ENCODE measurements at places on chromosomes 6 and 20.

DNA sequence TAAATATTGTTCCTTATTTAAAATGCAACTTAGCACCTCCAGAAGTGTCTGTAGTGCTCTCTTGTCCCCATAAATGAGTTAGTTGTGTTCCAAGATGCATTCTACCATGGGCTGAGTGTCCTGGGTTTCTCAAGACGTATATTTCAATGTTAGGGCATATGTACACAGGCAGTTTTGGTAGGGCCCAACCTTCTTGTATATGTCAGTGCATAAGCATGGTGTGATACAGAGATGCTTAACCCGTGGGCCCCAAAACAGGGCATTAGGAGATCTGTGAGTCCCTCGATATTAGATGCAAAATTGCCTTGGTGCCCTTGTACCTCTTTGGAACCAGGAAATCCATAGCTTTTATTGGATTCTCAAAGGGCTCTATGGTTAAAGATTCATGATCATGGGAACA, 91.5 kb upstream of the HIVEP1 start:
- DNase-seq = no peak

- no peak for DNase-seq
Observed at GRCh38 chr6:63214816-63215215, 3.5 kb downstream of the FKBP1C start.

- no peak for DNase-seq
Observed at GRCh38 chr6:45442716-45443115, 65.0 kb upstream of the SUPT3H start.

DNA sequence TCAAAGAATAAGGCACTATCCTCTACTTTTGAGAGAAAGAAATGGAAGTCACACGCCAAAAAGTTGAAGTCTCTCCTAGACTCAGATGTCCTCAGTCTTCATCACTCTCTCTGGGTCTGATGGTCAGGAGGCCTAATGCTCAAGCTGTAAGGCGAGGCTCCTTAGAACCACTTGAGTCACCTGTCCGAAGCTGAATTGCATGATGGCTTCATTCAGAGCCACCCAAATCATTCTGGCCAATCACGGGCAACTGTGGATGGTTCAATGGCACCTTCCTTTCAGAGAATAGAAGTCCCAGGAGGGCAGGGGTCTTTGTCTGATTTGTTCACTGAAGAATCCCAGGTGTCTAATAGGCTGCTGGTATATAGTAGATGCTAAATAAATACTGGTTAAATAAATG, 69.4 kb upstream of the RNF24 start:
- DNase-seq = no peak

GRCh38 chr6:150417250-150417649, 48.4 kb downstream of the IYD start:
- DNase-seq = no peak

- DNase-seq = peak; percentile 65
Observed at GRCh38 chr20:51639206-51639832, 96.8 kb upstream of the NFATC2 start.

GRCh38 chr20:43960231-43960630, 45.6 kb downstream of the TOX2 start:
- no peak for DNase-seq

- DNase-seq = no peak
Observed at GRCh38 chr6:119449331-119450156, 100.0 kb upstream of the MAN1A1 start.

DNA sequence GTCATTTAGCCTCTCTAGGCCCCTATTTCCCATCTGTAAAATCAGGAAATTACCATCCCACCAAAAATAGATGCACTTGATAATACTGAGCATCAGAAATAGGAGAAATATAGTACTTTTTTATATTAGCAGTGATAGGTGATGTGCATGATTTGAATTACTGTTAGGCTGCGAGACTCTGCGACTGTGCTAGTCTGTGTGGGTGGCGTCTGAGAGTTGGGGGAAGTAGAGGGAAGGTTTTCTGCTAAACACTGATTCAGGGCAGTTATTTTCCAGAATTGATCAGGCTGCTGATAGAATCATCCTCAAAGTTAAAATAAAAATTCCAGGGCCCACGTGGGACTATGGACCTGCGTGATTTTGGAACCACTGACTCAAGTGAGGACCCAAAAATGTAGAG, 60.4 kb upstream of the ARMH2 start:
- no peak for DNase-seq

- DNase-seq = peak; percentile 33
Observed at GRCh38 chr20:5001174-5002076, at the start of gene SLC23A2. SLC23A2 (minus strand) TSS chr20:5001510; CDS start chr20:4932562, 68,948 bp downstream.

- DNase-seq = no peak
Observed at GRCh38 chr20:59728722-59729430, 124.5 kb downstream of the PHACTR3 start.

DNA sequence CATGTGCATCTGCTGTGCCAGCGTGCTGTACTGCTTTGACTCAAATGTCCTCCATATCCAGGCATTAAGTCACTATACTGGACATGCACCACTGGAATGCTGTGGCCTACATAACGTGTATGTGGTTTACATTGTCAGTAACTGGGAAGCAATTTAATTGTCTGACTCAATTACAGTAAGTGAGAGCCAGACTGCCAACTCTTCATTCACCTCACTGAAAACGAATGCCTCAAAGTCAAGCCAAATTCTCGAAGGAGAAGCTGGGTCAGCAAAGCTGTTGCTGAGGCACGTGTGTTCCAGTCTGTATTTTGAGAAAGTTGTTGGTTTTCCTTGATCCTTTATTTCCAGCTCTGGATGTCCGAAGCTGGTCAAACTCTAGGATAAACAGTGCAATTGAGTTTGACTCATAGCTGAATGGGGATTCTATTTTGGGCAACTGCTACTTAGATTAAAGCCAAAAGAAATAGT, 534.3 kb downstream of the COL12A1 start:
- peak; percentile 95 for DNase-seq

- no peak for DNase-seq
Observed at GRCh38 chr20:62927128-62927705, 912 bp upstream of the DIDO1 start.

DNA sequence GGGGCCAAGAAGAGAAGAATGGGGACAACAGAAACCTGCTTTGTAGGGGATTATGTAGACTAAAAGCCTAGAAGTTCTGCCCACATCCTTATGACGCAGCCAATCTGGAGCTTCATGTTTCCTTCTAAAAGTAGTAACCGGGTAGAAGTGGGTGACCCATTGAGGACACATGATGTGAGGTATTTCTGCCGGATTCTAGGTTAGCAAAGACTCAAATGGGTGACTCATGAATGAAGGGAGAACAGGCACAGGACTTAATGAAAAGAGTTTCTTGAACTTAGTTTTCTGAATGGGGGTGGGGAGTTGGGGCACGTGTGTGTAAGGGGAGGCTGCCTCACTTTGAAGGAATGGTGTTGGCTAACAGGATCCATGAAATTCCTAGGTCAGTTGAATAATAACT, 68.8 kb downstream of the CDS2 start:
- DNase-seq = peak; percentile 55

DNA sequence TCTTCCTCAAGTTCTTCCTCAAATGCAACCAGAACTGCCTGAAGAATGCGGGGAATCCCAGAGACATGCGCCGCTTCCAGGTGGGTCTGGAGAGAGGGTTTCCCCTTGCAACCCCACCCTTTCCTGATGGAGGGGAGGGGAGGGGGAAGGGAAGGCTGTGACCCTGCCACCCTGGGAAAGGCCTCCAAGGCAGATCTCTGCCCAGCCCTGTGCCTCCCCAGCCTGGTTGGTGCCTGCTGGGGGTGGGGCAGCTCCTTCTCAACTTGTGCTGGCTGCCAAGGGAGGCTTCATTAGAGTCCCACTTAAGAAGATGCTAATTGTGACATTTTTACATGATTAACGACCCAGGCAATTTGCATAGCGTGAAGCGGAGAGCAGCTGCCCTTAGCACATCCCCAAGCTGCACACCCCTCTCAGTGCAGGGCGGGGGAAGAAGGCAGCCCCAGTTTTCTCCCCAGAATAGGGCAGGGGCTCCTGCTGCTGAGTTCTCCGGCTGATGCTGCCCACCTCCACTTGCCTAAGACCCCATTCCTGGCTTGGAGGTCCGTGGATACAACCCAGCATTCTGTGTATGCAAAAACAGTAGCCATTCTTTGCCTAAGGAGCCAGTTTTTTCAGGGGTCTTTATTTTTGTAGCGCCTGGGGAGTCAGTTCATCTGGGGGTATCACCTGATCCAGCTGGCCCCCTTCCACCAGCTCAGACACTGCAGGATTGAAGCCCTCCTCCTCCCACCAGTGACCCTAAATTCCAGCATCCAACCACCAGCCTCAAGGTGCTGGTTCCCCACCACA, 51.7 kb downstream of the CPXM1 start:
- DNase-seq = no peak

- DNase-seq = peak; percentile 24
Observed at GRCh38 chr6:153031335-153031955, 28.9 kb upstream of the MTRF1L start.

GRCh38 chr6:94349227-94349626, 929.9 kb upstream of the EPHA7 start:
- DNase-seq = no peak

GRCh38 chr20:45452238-45452637, 17.3 kb upstream of the WFDC2 start:
- no peak for DNase-seq

GRCh38 chr6:163711615-163712565, 297.4 kb downstream of the QKI start:
- peak; percentile 21 for DNase-seq

- DNase-seq = no peak
Observed at GRCh38 chr6:8990075-8990474, 554.7 kb upstream of the SLC35B3 start.

DNA sequence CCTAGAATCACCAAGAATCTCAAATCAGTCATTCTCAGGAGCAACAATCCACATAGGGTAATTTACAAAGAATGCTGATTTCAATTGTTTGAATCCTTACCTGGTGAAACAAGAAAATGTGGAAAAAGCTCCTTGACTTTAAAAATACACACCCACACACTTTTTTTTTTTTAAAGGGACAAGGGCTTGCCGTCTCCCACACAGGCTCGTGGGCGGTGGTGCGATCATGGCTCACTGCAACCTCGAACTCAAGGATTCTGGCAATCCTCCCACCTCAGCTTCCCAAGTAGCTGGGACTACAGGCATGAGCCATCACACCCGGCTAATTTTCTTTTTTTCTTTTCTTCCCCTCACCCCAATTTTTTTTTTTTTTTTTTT, 30.7 kb downstream of the PARD6B start:
- DNase-seq = peak; percentile 15

DNA sequence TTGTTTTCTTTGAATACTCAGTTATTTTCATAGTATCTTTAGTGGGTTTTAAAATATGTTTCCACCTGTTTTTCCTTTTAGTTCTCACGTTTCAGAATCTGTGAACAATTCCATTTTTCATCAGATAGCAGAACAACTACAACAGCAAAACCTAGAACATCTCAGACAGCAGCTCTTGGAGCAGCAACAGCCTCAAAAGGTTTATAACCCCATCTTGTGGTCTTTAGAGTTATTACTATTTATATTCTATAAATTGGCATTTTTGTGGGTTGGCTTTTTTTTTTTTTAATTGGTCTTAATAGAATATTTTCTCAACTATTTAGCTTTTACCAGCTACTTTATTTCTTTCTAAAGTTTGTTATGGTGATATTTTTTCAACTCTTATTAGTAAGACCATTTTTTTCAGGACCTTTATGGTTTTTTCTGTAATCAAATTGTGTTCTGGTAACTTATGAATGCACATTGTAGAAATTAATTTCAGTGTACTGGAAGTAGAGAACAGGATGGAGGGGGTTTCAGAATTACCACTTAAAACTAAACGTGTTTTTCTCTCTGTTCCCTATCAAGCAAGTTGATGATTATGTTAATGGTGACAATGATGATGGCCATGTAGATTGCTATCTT, 72.2 kb downstream of the SCAF8 start:
- DNase-seq = peak; percentile 61

DNA sequence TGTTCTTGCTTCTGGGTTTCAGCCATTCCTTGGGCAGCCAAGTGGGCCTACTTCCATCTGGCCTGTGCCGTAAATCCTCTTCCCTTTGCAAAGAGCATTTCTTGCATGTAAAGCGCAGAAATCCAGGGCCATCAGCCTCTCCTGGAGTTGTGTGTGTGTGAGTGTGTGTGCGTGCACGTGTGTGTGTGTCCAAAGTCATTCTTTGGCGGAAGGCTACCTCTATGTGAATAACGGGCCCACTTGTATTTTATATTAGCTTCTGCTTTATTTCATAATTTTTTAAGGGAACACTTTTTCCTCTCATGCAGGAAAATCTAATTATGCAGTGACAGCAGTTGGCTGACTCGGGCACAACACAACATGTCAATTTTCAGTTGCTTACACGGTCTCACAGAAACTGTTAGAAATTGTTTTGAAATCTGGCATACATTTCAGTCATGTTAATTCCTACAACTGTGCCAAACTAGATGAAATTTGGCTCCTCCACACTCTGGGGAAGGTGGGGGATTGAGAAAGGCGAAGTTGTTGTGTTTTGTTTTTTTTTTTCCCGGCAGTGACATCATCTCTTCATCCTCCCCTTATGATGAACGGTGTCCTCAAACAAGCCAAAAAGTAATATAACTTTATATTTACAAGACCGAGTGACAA, 223.7 kb upstream of the TSHZ2 start:
- no peak for DNase-seq

DNA sequence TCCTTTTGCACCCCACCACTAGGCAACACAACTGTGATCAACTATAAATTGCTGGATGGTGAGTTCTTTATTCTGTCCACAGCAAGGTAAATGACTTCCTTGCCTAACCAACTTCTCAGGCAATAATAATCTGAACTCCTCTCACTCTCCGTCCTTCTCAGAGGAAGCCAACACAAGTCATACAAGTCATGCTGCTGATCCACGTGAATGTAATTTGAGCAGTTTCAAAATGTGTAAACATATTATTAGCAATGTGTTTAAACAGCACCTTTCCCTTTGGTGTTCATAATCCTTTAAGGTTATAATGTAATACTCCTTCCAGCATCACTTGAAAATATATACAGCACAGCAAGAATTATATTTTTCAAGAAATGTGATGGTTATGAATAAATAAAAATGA, 127.9 kb downstream of the QRSL1 start:
- DNase-seq = no peak

GRCh38 chr20:15185322-15185721, 847.9 kb upstream of the FLRT3 start:
- no peak for DNase-seq

GRCh38 chr20:63449796-63450730, 22.4 kb downstream of the KCNQ2 start:
- no peak for DNase-seq
